ENCODE measurements at places on chromosomes 1 and 21. TPM values are rescaled to one million over a fixed set of nuclear protein-coding genes. Genes with fewer than 3 reads are reported as not detected.

RBP7 gene
- total RNA-seq = 22.3 TPM

NKAIN1 gene
- total RNA-seq = not detected

NPL gene
- 11.4 TPM for total RNA-seq

CACHD1 gene
- total RNA-seq = 6.0 TPM

CD52 gene
- 15.1 TPM for total RNA-seq

IL22RA1 gene
- 16.0 TPM for total RNA-seq

MPZL1 gene
- total RNA-seq = 80.2 TPM

MMEL1 gene
- total RNA-seq = 3.1 TPM

CFAP141 gene
- not detected for total RNA-seq

CHI3L1 gene
- 10.1 TPM for total RNA-seq

VPS72 gene
- 38.3 TPM for total RNA-seq

WLS gene
- 30.4 TPM for total RNA-seq

C1orf105 gene
- total RNA-seq = not detected

HSPA6 gene
- 1.3 TPM for total RNA-seq

TGFB2 gene
- total RNA-seq = 0.42 TPM

SYCP1 gene
- not detected for total RNA-seq

SPATA21 gene
- total RNA-seq = not detected

OR2L2 gene
- total RNA-seq = not detected

GNG4 gene
- 5.7 TPM for total RNA-seq

KRTAP11-1 gene
- not detected for total RNA-seq

HSPB7 gene
- total RNA-seq = 4.1 TPM

GJA5 gene
- total RNA-seq = 5.7 TPM

UBE2G2 gene
- 53.3 TPM for total RNA-seq

CTSK gene
- 3.0 TPM for total RNA-seq

PCSK9 gene
- 7.0 TPM for total RNA-seq

IQGAP3 gene
- 7.1 TPM for total RNA-seq

ATP6V1G3 gene
- not detected for total RNA-seq

AKR7A3 gene
- total RNA-seq = 0.50 TPM

HENMT1 gene
- total RNA-seq = 0.80 TPM

SH2D5 gene
- 0.57 TPM for total RNA-seq

RCSD1 gene
- 1.2 TPM for total RNA-seq

LCE1C gene
- total RNA-seq = not detected

NDUFV3 gene
- 48.4 TPM for total RNA-seq

GPA33 gene
- total RNA-seq = not detected

SPRR1A gene
- total RNA-seq = 1,951 TPM

ARMH1 gene
- total RNA-seq = not detected

CHODL gene
- 0.15 TPM for total RNA-seq

TMEM61 gene
- 0.95 TPM for total RNA-seq

CFHR2 gene
- total RNA-seq = not detected

RHOC gene
- total RNA-seq = 104 TPM
